ENCODE measurements at places on chromosomes 7 and 10. TPM values are rescaled to one million over a fixed set of nuclear protein-coding genes. Genes with fewer than 3 reads are reported as not detected.

DNA sequence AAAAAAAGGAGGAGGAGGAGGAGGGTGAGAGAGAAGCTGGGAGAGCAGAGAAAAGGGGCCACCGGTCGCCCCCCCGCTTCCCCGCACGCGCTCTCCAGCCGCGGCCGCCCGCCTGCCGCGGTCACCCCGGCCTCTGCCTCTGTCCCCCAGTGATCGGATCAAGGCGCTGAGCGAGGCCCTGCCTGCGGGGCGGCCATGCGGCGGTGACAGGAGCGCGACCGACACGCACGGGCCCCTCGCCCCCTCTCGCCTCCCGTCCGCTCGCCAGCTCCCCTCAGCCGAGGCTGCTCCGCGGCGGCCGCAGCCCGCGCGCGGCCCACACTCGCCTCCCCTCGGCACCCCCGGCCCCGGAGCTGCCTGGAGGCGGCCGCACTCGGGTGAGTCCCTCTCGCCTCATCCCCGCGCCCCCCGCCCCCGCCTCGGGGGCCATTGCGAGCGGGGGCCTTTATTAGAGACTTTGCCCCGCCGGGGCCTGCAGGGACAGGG lies at the start of gene GTF2I:
Gene GTF2I (plus strand): TSS at position 27 of the 486 bp plus-strand sequence. CDS start 31,411 bp downstream, outside the sequence.
- H3K4me1 ChIP-seq = no peaks in the 10 kb centered on the region
- no peak for DNase-seq
- no peaks in the 10 kb centered on the region for H3K36me3 ChIP-seq

- H3K36me3 ChIP-seq = no peaks in the 10 kb centered on the region
- H3K4me1 ChIP-seq = no peaks in the 10 kb centered on the region
- no peaks in the 10 kb centered on the region for H3K27me3 ChIP-seq
- no peak for DNase-seq
- H3K4me3 ChIP-seq = no peak overlapping the region
- H3K27ac ChIP-seq = no peak overlapping the region
Observed at GRCh38 chr7:69951458-69951857, 353.2 kb downstream of the AUTS2 start.

DNA sequence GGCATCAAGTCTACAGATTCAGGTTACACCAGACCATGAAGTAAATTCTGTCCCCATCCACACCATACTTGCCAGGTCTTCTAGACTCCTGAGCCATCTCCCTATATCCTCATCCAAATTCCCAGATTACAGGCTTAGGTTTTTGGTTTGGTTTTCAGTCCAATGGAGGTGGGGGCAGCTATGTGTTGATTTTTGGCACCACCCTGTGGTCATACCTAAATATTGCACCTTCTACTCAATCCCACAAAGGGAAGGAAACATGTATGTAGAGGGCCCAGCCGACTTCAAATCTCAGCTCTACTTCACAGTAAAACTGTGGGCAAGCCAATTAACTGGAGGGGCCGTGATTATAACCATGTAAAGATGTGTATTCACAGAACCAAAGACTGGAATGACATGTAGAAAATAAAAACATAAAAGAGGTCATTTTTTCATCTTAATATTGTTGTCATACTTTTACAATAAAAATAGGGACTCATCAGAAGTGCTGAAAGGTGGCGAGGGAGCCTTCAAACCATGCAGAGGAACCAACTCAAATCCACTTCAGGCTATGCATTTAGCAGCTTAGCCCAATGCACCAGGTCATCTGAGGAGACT lies 19.8 kb downstream of the ERCC6 start:
- H3K36me3 ChIP-seq = peaks cover 5% of the 10 kb centered on the region
- H3K27me3 ChIP-seq = no peaks in the 10 kb centered on the region
- no peak for DNase-seq
- peaks cover 7% of the 10 kb centered on the region for H3K4me1 ChIP-seq
- no peak overlapping the region for H3K4me3 ChIP-seq
- H3K27ac ChIP-seq = no peak overlapping the region

GRCh38 chr10:2681891-2682290 lies 385.5 kb upstream of the PFKP start:
- peaks cover 3% of the 10 kb centered on the region for H3K27me3 ChIP-seq
- no peak overlapping the region for H3K27ac ChIP-seq
- H3K4me1 ChIP-seq = no peaks in the 10 kb centered on the region
- no peaks in the 10 kb centered on the region for H3K36me3 ChIP-seq

GRCh38 chr10:80986596-80986995 lies 448.9 kb downstream of the SH2D4B start:
- no peaks in the 10 kb centered on the region for H3K36me3 ChIP-seq
- H3K27ac ChIP-seq = no peak overlapping the region
- peaks cover 1% of the 10 kb centered on the region for H3K27me3 ChIP-seq
- H3K4me1 ChIP-seq = no peaks in the 10 kb centered on the region
- no peak for DNase-seq
- H3K4me3 ChIP-seq = no peak overlapping the region

- no peak overlapping the region for H3K4me3 ChIP-seq
- no peaks in the 10 kb centered on the region for H3K36me3 ChIP-seq
- DNase-seq = no peak
- no peaks in the 10 kb centered on the region for H3K4me1 ChIP-seq
- no peak overlapping the region for H3K27ac ChIP-seq
Observed at GRCh38 chr10:84590327-84591193, 262.2 kb downstream of the CCSER2 start.

DNA sequence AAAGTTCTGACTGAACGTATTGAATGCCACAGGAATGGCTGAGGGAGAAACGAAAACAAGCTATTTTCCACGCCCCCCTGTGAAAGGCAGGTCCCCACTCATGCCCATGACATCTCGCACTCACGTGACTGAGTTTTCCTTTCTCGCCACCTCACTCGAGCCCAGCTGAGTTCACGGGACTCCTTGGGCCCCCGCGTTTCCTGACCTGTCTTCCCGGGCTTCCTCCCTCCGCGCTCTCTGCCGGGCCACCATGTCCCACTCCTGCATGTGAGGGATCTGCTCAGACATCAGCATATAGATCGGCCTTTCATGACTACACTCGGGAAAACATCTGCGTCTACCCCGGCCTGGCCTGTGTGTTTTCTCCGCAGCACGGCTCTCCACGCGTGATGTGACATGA lies 226.0 kb upstream of the ADARB2 start:
- DNase-seq = no peak
- no peak overlapping the region for H3K4me3 ChIP-seq
- H3K27me3 ChIP-seq = no peaks in the 10 kb centered on the region
- no peak overlapping the region for H3K27ac ChIP-seq

DNA sequence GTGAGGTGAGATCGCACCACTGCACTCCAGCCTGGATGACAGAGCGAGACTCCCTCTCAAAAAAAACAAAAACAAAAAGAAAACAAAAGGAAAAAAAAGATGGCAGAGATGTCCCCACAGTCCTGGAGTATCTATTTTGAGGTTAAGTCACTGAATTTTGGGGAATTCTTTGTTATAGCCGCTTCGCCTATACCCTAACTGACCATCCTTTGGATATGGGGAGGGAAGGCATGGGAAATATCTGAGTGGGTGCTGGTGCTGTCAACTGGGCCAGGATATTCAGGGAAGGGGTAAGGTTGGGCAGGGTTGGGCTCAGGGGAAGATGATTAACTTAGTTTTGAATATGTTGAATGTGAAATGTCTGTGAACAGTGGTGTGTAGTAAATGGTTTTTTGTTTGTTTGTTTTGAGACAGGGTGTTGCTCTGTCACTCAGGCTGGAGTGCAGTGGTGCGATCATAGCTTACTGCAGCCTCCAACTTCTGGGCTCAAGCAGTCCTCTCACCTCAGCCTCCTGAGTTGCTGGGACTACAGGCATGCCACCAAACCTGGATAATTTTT lies 8.3 kb upstream of the GNB2 start:
- no peak for DNase-seq
- H3K27me3 ChIP-seq = no peaks in the 10 kb centered on the region
- H3K4me3 ChIP-seq = no peak overlapping the region
- no peak overlapping the region for H3K27ac ChIP-seq

- no peak overlapping the region for H3K4me3 ChIP-seq
- no peak overlapping the region for H3K27ac ChIP-seq
- H3K4me1 ChIP-seq = peaks cover 2% of the 10 kb centered on the region
Observed at GRCh38 chr7:96034940-96035727, 262.8 kb downstream of the DYNC1I1 start.

DNA sequence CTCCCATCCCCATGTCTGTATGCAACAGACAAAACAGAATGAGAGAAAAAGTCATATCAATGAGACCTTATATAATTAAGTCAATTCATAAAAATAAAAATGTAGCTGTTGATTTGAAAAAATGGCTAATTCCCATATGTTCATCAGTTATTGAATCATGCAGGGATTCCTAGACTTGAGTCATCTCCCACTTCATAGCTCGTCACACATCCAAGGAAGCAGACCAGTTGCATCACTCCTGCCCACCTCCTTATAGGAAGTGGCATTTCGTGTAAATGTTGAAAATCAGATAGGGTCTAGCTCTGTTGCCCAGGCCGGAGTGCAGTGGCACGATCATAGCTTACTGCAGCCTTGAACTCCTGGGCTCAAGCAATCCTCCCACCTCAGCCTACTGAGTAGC lies 56.1 kb upstream of the SH2B2 start:
- DNase-seq = no peak
- H3K4me3 ChIP-seq = no peak overlapping the region
- H3K36me3 ChIP-seq = peaks cover 8% of the 10 kb centered on the region
- H3K4me1 ChIP-seq = no peaks in the 10 kb centered on the region

- no peaks in the 10 kb centered on the region for H3K4me1 ChIP-seq
- H3K27ac ChIP-seq = no peak overlapping the region
- DNase-seq = no peak
- H3K27me3 ChIP-seq = no peaks in the 10 kb centered on the region
- H3K36me3 ChIP-seq = no peaks in the 10 kb centered on the region
Observed at GRCh38 chr10:99711129-99711719, 20.7 kb downstream of the COX15 start.

- H3K27me3 ChIP-seq = no peaks in the 10 kb centered on the region
- H3K27ac ChIP-seq = no peak overlapping the region
- H3K4me1 ChIP-seq = no peaks in the 10 kb centered on the region
- no peak for DNase-seq
Observed at GRCh38 chr10:75718991-75719390, 287.6 kb downstream of the LRMDA start.

DNA sequence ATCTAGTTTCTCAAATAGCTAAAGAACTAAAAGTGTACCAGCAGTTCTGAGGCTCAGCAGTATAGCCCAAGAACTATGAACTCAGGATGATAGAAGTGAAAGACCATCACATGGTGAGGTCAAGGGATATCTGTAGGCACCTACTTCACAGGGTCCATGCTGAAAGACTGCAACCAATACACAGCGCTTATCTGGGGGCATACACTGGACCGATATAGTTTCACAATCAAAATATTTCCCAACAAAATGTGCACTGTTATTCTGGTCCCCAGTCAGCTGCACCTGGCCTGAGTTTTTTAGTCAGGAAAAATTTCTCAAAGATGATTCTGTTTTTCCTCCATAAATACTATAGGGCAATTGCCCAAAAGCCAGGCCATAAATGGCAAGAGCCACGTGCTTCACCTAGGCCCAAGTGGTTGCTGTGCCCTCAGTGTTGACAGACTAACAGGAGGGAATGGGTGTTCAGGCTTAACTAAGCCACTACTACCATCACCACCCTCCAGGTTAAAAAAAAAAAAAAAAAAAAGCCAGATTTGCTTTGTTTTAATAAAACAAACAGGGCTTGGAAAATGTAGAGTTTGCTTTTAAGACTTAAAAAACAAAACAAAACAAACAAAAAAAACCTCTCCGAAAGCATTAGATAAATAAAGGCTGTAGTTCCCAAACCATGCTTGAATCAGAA lies 58.5 kb downstream of the OGDH start:
- H3K27me3 ChIP-seq = no peaks in the 10 kb centered on the region
- no peak overlapping the region for H3K27ac ChIP-seq

- no peaks in the 10 kb centered on the region for H3K27me3 ChIP-seq
- no peaks in the 10 kb centered on the region for H3K4me1 ChIP-seq
- no peak for DNase-seq
Observed at GRCh38 chr7:116392806-116393205, 106.7 kb upstream of the CAV2 start.

DNA sequence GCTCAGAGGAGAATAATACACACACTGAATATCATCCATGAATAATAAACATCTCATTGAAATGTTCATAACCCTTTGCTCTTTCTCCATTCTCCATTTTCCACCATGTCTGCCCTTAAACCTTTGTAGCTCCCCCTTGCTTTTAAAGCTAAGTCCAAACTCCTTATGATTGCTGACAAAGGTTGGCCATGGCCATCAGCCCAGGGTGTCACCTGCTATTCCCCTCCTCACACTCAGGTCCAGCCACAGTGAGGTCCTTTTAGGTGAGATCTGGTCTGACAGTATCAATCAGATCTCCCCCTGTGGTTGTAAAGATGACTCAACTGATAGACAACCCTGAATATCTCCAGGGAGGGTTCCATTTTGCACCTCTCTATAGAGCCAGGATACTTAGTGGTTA lies 181.5 kb upstream of the PDE1C start:
- no peak overlapping the region for H3K27ac ChIP-seq
- H3K4me1 ChIP-seq = no peaks in the 10 kb centered on the region
- no peak for DNase-seq
- H3K27me3 ChIP-seq = no peaks in the 10 kb centered on the region
- H3K36me3 ChIP-seq = no peaks in the 10 kb centered on the region
- H3K4me3 ChIP-seq = no peak overlapping the region

Gene BUD23
- total RNA-seq = 39.6 TPM

Gene ZMIZ2
- total RNA-seq = 64.5 TPM

Gene ETV1
- total RNA-seq = 6.5 TPM

Gene WNT2
- total RNA-seq = 4.7 TPM

Gene FGL2
- total RNA-seq = 208 TPM

Gene PLAU
- total RNA-seq = 35.4 TPM

Gene CDNF
- 1.9 TPM for total RNA-seq

Gene SLC37A3
- 58.5 TPM for total RNA-seq

Data from aorta (tissue), 5 donors.